Pancreas (tissue), 10 donors: ENCODE measurements at places on chromosomes 7 and 10.

DNA sequence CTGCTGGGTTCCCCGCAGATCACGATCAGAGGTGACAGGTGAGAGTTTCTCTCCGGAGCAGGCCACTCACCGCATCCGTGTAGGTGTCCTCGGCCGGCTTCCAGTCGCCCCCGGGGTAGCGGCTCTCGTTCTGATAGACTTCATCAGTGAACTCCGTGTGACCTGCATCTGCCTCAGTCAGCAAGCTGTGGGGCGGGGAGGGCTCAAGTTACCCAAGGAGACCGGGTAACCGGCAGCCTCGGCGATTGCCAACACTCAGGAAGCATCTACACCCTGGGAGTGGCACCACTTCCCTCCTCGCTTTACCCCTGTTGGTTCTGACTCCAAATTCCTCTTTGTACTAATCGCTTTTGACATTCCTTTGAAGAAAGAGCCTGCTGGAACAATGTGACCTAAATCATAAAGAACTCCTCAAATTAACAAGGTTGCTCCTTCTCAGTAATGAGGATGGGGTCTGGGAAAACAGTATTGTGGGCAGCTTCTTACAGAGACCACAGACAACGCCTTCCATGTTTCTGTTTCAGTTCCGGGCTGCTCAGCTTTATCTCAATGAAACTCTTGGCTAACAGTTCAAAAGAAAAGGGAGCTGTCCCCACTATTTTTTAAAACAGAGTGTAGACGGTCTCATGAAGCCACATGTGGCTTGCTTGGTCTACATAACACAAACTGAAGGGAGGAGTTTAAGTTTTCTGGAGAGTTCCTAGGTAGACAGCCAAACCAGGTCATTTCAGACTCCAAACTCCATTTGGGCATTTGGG, 118.1 kb downstream of the MYOF start:
- DNase-seq, result no peak

GRCh38 chr7:49771427-49772176, 1.8 kb upstream of the VWC2 start:
- DNase-seq, result no peak

DNA sequence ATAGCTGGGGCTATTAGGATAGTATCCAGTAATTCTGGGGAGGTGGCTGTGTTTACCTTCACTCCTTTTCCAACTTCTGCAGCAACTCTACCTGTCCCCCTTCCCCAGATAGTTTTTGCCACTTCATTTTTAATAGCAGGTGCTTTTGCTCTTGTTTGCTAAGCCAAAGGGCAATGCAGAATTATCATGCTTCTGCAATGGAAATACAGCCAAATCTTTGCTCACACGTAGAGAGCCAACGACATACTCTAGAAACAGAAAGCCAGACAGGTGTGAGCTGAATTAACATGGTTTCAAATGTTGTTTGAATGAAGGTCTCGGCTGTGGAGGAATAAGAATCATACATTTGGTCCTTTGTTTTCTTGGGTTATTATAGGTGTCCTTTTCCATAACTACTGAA, 14.4 kb downstream of the PLEKHS1 start:
- no peak for DNase-seq

DNA sequence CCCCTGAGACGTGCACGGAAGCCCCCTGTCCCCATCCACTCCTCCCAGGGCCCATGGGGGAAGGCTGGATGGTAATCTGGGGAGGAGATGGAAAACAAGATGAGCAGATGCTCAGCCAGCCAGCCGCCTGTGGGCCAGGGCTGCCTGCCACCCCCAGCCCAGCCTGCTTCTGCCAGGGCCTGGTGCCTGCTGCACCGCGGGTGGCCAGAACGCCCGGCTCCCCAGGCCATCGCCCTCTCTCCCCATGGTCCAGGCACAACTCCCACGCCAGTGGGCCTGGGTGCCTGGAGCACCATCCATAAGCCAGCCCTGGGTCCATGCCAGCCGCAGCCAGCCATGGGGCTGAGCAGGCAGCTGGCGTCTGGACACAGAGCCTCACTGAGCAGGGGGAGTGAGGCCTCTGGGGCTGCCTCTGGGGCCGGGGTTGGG, 57.2 kb upstream of the ELN start:
- DNase-seq, result no peak

DNA sequence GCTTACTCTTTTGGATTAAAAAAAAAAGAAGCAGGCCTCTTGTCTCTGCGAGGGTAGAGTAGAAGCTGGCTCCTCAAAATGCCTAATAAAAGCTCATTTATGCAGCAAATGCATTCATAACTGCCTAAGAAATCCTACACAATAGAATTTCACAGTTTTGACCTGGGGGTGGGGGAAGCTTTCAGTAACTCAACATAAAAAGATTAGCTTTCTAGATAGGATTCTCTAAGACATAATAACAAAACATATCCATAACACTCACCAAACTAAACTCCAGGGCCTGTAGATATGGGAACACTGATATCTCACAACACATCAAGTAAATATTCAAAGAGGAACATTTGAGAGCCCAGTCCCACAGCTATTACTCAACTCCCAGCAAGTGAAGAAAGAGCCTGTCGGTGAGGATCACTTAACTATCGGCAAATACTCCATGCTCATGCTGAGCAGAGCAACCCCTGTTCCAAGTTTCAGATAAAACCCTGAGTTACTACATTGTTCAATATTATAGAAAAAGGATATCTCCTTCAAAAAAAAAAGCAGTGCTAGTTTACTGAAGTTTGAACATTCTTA, 88.1 kb downstream of the COBL start:
- DNase-seq, result no peak

DNA sequence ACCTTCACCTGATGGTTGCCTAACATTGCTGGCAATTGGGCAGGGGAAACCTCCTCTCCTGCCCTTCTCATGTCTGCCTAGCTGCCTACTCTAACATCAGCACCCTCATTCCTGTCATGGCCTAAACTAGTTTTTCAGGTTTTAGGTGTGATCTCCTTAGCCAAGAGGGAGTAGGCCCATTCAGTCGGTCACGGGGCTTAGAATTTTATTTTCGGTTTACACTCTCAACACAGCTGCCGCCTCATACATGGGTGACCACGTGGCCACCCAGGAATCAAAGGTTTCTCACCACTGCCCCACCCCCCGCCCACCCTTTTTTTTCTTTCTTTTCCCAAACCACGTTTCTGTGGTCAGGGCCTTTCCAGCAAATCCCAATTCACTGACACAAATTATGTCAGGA, 97.2 kb downstream of the RALA start:
- DNase-seq, result no peak

- no peak for DNase-seq
Measured at GRCh38 chr10:34171957-34172527, 643.1 kb downstream of the PARD3 start.

DNA sequence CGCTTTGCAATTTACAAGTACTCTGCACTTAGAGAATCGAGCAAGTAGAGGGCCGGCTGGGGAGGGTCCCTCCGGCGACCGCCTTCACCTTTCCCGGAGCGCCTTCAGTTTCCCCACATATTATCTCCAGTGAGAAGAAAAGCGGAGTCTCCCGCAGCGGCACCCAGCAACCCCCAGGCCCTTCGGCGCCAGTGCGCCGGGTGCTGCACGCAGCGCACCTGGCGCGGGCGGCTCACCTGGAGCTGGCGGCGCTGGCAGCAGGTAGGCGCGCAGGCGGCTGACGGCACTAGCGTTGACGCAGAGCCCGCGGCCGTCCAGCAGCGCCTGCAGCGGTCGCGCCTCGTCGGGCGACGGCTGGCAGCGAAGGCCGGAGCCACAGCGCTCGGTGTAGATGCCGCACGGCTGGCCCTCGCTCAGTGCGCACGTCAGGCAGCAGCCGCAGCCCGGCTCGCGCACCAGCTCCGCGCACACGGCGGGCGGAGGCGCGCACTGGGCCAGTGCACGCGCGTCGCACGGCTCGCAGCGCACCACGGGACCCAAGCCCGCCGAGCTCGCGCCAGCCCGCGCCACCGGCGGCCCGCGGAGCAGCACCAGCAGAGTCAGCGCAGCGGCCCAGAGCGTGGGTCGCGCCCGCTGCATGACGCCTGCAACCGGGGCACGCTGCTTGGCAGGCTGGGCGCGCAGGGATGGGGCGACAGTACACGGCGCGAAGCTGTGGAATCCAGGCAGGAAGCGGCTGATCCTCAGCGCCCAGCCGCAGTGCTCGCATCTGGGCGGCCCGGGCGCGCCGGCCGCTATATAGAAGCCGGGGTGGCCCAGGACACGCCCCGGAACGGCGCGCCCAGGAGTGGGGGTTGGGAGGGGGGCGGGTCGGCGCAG, at the start of gene IGFBP3:
TSS of gene IGFBP3 (minus strand) at position 771 of the 879 bp plus-strand sequence. CDS start at position 639, 132 bp downstream.
- DNase-seq, result peak; percentile 81

DNA sequence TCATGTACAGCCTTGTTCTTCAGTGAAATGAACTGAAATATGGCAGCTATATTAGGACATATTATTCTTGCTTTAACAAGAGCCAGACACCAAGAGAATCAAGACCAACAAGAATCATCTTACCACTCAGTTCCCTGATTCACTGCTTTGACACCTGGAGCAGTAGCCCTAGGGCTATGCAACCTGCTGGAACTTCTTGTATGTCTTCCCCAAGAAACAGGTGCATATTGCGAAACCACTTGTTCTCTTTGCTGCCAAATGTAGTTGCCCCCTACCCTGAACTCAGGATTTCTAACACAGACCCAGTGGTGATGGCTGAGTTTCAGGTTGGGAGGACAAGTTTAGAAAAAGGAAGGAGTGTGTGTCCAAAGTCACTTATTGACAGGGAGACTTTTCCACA, 46.1 kb downstream of the WIPF3 start:
- DNase-seq, result no peak
